ENCODE measurements at places on chromosomes 5 and 9.

DNA sequence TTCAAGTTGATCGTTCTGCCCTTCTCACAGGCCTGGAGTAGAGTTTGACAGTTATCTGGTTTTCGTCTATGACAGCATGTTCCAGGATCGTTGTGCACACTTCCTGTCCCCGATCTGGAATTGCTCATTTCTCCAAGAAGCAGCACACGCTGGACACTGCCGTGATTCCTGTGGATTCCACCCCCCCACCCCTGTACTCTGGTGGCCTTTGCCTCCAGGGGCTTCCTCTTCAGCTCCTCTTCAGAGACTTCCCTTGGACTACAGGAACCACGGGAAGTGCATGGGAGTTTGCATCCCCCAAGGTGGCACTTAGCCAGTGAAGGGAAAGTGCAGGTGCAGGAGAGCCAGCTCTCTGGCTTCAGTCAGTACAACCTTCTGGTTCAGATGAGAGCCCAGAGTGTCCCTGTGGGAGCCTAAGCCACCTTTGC, 160.7 kb downstream of the CACNA1B start:
- no peak for DNase-seq

- DNase-seq, result no peak
These were observed 50.7 kb downstream of the ITGA2 start for GRCh38 chr5:53039855-53040254.

- no peak for DNase-seq
These were observed 143.3 kb upstream of the SMARCA2 start for GRCh38 chr9:1871626-1872419.

DNA sequence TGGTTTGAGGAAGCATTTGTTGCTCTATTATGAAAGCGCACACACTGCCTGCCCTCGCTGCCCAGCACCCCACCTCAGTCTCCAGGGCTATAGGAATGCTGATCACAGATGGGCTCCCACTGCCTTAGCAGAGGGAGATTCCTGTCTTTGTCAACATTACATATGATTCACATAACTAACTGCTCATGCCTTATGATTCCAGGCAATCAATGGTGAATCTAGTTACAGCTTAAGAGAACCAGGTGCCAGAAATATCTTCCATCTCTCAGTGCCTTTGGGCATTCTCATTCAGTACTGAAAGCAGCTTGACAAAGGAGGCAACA, 458.9 kb upstream of the C9orf72 start:
- no peak for DNase-seq

- DNase-seq, result peak; percentile 48
These were observed 85.3 kb upstream of the ADRB2 start for GRCh38 chr5:148740966-148741742.

- no peak for DNase-seq
These were observed 32.1 kb upstream of the SLC6A3 start for GRCh38 chr5:1477341-1477740.

DNA sequence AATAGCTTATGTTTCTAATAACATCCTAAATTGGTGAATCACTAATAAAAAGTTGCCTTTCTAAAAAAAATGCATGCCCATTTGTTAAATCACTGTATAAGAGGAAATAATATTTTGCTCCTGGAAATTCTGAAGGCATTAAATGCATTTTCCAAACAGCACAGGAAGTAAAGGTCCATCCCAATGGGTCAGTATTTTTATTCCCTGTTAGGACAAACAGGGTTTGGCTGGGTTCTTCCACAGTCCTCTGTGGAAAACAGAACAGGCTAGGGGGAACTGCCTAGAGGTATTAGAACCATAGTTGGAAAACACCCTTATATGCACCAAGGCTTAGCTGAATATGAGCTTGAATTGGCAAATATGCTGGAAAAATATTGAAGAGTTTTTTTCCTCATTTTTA, 85.2 kb downstream of the OXCT1 start:
- no peak for DNase-seq

GRCh38 chr9:19026375-19026774, 6.6 kb downstream of the SAXO1 start:
- DNase-seq, result no peak

DNA sequence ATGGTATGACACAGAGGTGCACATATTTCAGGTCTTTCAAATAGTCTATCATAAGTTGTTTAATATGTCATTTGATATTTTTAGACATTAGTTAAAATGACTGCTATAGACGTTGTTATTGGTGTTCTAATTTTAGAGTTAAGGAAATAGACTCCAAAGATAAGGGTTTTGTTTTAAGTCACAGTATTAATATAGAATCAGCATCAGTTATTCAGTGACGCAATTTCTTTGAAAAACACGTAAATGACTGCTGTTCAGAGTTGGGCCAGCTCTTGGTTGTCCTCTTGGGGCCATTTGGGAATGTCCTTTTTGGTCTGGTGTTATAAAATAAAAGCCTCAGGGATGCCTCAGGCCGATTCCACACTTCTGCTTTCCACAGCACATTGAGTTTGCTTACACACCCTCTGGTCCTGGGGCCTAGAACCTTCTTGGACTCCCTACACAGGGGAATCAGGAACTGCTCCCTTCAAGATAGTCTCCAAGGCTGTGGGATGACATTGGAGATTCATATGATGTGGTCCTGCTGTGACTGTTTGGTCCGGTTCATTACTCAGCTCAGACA, 14.3 kb downstream of the OTULIN start:
- no peak for DNase-seq

All from HS-27A (cell line).